ENCODE measurements at places on chromosomes 12 and 14.

DNA sequence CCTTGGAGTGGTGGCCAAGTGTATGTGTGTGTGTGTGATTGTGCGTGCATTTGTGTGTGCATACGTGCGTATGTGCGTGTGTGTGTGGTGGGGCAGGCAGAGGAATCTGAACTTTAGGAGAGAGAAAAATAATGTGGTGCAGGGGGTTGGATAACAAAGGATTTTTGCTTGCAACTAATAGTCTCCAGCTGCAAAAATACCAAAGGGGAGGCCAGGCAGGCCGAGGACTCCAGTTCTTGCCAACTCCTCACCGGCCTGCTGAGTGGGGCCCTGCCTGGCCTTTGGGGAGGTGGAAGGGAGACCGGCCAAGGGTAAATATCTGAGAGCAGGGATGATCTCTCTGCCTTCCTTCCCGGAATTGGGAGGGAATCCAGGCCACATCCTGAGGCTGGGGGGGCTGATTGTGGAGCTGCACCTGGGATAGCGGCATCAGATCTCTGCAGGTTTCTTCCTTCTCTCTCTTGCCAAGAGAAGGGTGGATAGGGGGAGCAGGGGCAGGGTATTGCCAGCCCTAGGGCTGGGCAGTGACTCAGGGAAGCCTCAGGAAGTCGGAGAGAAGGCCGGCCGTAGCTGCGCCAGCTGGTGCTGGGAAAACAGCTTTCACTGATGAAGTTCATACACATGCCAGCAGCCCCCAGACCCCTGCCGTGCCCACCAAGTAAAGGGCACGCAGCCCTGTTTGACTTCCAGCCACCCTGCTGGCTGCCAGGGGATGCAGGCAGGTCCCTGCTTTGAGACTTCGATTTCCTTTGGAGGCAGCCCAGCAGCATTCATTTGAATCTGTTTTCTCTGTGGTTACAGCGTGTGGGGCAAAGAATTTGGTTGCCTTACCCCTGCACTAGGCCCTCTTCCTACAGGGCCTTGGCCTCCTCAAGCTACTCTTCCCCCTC, 4.6 kb upstream of the LRP1-AS start:
- DNase-seq: peak; percentile 87

DNA sequence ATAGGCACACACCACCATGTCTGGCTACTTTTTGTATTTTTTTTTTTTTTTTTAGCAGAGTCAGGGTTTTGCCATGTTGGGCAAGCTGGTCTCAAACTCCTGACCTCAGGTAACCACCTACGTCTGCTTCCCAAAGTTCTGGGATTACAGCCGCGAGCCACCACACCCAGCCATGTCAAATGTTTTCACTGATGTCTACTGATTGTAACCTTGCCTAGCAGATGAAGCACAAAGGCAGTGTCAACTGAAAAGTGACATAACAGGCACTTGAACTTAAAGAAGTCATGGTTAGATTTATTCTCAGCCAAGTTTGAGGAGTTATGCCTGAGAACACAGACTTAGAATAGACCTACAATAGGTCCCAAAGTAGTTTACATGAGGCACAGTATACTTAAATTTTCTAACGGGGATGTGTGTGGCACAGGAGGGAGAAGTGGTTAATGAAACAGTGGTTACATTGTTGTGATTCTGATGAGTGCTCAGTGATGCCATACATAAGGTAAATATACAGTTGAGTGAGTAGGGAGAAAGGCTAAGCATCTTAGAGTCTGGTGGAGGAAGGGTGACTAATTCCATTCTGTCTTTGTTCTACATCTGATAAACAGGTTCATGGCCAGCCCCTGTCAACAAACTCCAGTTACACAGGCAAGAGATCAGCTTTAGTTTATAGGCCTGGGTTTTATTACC, 12.6 kb upstream of the RNASE4 start:
- no peak for DNase-seq

DNA sequence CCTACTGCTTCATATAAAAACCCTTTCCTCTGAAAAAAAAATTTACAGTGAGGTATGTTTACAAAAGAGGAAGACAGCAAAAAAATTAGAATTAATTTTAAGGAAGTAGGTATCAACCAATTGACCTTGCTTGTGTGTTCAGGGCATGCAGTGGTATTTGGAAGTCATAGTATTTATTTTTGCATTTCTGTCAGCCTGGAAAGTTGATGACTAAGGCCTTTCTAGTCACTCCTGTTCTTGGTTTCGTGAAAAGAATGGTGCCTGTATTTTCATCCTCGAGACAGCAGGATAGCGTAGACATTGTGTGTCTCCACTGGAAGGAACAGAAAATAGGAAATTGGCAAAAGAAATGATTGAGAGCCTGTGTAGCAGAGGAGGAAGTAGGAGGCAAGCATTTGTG, 24.5 kb downstream of the SLC16A7 start:
- no peak for DNase-seq

DNA sequence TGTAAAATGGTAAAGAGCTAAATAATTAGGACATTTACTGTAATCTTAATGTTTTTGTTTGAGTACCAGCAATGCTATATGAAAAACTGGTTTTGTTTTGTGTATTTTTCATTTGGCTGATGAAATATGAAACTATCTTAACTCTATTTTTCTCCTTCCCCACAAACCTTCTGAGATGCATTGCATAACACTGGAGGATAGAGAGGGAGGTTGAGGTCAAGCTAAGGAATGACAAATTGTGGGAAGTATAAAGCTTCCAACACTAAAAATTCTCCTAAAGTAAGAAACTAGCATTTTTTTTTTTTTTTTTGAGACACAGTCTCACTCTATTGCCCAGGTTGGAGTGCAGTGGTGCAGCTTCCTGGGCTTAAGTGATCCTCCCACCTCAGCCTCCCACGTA, 31.5 kb upstream of the SRP54 start:
- peak; percentile 45 for DNase-seq

Measured in fibroblast of skin of scalp (primary cell).